Activated T-cell treated with anti-CD3 and anti-CD28 coated beads, Interleukin-2, amount 50 U/mL, for 48 hours (primary cell): ENCODE measurements at places on chromosomes 7 and 10.

DNA sequence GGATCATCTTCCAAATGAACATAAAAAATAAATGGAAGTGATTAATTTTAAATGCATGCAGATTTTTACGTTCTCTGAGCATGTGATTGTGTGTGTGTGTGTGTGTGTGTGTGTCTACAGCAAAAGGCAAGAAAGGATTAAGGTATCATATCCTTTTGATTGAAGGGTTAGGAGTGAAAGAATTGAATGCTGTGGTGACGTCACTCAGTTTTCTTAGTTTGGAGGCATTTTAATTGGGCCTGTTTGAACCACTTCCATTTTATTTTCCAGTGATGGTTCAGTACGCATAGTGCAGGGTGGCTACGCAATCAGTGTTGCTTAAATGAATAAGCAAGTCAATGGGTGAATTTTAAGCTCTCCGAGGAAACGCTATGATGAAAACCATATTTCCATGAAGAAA lies 31.3 kb downstream of the TACC2 start:
- no peak for DNase-seq

- no peak for DNase-seq
Observed at GRCh38 chr7:81789406-81790119, 19.7 kb upstream of the HGF start.

DNA sequence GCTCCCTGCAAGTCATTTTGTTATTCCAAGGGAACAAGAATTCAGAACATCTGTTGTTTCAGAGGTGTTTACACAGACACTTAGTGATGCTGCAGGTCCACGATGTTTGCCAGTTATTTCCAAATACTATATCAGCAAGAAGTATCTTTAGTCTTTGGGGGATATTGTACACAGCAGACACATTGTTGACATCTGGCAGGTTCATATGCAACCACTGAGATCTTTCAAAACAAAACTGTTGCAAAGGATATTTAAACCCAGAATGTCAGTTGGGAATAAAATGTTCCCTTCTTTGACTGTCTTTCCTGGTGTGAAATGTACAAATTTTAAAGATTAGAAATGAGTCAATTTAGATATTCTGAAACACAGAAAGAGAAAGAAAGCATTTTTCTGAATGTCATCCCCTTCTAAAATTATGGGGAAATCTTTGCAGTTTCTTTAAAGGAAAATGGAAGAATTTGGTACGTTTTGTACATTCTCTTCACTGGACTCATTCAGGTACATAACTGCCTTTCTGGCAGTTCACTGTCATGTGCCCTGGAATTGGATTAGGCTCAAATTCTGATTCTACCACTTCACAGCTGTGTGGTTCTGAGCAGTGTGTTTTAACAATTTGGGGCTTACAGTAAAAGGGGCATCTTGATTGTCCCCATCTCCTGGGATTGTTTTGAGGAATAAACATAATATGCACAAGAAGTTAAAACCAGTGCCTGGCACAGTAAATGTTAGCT lies 40.3 kb upstream of the CELF2 start:
- no peak for DNase-seq

DNA sequence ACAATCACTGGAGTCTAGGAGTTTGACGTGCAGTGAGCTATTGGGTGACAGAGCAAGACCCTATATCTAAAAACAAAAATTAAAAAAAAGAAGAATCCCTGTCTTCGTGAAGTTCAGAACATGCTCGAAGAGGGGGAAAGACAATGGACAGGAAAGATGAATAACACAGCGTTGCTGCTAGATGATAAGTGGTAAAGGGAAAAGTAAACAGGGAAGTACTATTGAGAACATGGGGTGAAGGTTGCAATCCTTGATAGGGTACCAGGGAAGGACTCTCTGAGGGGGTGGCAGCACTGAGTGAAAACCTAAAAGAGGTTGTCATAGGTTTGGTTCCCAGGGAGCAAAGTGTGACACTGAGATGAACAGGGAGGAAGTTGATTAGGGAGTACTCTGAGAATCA lies 2.8 kb upstream of the ABRAXAS2 start:
- DNase-seq, result no peak

- no peak for DNase-seq
Observed at GRCh38 chr10:80265740-80266512, 23.5 kb downstream of the MAT1A start.

- DNase-seq, result no peak
Observed at GRCh38 chr7:28155964-28156363, 24.6 kb downstream of the JAZF1 start.

DNA sequence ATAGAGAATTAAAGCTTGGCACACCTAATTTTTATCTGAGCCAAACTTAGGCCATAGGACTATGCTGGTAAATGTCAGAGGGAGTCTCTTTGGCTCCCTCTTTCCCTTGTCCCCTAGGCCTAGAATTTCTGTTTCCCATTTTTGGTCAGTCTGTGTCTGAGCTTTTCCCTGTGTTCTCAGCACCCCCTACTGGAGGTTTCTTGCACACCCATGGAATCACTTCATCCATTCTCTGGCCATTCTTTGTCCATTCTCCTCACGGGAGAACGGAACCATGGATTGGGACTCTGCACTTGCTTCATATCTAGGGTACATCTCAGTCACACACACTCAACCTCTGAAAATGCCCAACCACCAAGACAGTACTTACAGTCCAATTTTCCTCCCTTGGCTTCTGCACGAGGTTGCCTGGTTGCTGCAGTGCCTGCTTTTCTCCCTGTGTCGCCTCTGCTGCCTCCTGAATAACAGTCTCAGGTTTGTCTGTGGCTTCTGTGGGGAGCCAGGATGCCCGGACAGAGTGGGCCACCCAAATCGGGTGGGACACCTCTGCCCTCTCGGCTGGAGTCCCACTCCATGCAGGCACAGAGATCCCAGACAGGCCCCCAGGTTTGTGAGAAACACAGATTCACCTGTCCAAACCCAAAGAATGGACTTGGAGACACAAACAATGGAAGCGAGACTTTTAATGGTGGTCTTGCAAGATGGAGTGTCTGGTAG lies 35.1 kb upstream of the DNAH11 start:
- DNase-seq, result peak; percentile 31

- DNase-seq, result no peak
Observed at GRCh38 chr10:28054228-28054860, 55.5 kb upstream of the ODAD2 start.

DNA sequence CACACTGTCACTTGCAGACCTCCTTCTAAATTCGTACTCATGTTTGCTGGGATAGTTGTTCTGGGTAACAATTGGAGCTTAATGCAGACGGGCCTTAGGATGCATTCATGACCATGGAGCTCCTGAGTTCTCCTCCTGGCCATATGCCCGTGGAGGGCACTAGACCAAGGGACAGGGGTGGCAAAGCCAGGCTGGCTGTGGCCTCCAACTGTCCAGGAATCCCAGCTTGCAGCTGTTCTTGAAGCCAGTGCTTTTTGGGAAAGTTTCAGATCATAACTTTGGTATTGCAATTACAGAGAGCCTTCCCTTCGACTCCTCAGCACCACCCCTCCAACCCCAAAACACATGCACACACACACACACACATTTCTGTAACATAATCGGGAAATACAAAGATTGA lies 30.6 kb downstream of the ANTXRL start:
- DNase-seq, result no peak

DNA sequence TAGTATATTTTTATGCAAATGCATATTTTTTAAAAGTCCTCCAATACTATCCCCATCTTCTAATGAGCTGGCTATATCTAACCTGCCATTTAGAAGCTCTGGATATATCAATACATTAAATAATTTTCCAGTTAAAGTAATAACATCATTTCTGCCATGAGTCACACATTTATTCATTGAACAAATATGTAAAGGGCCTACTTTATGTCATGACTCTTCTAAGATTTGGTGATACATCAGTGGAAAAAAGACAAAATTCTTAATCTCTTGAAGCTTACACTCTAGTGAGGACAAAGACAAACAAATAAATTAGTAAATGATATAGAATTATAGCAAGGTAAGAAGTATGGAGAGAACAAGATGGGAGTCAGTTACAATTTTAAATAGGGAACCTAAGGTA lies 716.8 kb upstream of the LRRTM3 start:
- no peak for DNase-seq

DNA sequence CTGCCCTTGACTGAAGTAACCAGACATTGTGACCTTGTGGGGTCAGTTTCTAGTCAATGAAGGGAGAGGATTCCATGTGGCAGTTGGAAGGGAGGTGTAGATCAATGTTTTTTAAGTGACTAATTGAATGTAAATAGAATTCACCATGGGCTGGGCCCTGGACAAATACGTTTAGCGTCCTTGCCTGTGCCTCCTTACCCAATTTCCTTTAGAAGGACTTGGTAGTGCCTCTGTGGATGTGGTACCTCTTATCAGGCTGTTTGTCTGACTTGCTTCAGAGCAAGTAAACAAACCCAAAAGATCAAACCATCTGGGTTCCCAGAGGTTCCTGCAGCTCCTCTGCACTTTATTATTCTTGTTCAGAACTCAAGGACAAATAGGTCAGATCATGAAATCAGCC lies 4.3 kb upstream of the KAT6B start:
- no peak for DNase-seq

GRCh38 chr7:144455040-144455404 lies 51.5 kb upstream of the NOBOX start:
- no peak for DNase-seq

DNA sequence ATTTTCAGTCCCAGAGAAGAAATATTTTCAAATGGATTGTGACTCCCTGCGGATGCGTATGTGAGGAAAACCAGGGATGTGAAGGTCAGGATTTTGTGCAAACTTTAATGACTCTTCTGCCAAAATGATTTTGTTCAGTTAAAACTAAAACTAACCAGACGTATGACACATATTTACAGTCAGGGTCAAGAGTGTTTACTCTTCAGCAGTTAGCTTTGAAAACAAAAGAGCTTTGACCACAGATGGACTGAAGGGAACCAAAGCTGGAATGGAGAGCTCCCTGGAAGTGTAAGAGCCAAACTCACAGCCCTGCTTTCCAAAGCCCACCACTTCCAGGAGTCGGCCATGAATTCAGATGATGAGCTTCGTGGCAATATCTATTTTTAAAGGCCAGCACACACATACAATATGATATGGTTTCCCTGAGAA lies 15.5 kb downstream of the SVIL start:
- DNase-seq, result no peak
